Anterior cingulate cortex (tissue), 58 donors: ENCODE measurements at places on chromosomes 13 and 19.

- no peak for DNase-seq
Measured at GRCh38 chr13:59368693-59369092, 795.0 kb downstream of the DIAPH3 start.

DNA sequence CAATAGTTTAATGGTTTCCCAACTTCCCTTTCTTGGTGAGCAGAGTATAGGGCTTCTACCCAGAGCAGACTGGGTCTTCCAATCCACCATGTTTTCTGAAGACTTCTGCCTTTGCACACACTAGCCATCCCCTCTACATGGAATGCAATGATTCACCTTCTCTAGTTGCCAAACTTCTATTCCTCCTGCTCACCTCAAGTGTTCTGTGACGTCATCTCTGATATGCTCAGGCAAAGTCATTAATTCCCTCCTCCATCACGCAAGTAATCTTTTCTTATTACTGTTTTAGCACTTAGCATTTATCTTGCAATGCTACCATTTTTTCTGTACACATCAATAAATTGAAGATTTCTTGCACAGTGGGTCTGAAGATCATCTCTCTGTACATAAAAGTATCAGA is 174.2 kb downstream of the RBM26 start:
- no peak for DNase-seq

- no peak for DNase-seq
Measured at GRCh38 chr19:30567536-30568232, 195.5 kb downstream of the ZNF536 start.

DNA sequence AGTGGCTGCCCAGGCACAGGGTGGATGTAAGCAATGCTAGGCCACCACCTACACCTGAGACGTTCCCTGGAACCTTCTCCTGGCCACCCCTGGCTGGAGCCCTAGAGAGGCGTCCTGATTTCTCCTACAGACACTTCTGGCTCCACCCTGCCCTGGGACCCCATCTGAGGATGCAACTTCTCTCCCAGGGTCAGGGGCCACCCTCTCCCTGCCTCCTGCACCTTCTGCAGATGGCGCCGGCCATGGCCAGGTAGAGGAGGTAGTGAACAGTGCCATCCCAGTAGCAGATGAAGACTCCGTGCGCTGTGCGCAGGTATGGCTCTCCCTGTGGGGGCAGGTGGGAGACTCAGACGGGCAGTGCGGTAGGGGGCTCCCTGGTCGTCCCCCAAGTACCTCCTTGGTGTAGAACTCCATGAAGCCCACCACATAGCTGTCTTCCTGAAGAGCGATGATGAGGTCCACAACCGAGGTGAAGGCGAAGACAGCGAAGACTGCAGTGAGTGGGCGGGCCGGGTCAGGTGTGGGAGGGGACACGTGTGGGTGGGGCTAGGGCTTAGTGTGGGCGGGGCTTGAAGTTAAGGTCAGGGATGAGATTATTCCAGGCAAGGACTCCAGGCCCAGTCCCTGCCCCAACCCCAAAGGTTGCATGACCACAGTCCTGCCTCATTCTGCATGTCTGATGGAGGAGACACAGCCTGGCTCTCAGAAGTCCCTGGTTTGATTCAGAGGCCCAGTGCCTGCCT is 3.0 kb downstream of the TM6SF2 start:
- no peak for DNase-seq

GRCh38 chr13:26719356-26719945 is 41.1 kb downstream of the GPR12 start:
- no peak for DNase-seq

DNA sequence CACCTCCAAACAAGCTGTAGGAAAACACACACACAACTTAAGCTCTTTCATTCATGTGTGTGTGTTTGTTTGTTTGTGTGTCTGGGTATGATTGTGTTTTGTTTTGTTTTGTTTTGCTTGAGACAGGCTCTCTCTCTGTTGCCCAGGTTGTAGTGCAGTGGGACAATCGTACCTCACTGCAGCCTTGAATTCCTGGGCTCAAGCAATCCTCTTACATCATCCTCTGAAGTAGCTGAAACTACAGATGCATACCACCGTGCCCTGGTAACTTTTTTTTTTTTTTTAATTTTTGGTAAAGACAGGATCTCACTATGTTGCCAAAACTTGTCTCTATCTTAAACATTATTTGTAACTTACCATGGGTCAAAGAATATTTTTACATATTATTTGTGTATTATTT is 431.7 kb downstream of the SLITRK1 start:
- no peak for DNase-seq

DNA sequence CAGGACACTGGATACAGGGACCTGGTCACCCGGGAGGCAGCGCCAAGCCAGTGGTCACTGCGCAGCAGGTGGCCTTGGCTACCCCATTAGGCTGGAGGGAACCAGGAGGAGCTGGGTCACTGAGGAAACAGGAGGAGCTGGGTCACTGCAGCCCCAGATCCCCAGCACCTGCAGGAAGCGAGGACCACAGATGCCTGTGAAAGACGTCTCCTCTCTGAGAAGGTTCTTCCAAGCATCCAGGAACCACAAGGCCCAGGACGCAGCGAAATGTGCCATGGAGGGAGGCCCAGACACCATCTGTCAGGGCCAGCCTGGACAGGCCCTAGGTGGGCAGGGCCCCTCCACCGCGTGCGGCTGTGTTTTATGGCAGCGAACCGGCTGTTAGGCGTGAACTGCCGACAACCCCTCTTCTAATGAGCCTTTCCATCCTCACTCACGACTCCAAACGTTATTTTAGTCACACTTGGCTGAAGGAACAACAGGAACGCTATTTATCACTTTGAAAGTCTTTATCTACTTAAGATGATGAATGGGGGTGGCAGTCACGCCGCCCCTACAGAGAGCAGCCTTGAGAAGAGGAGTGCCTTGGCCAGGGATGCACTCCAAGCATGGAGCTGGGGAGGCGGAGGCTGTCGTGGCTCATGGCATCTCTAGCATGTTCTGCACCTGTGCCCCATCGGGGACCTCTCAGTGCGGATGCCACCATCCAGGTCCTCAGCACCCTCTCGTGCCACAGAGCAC is 53.3 kb downstream of the CEBPG start:
- DNase-seq: no peak

GRCh38 chr13:112967686-112968379 is 1.2 kb upstream of the MCF2L start:
- no peak for DNase-seq

DNA sequence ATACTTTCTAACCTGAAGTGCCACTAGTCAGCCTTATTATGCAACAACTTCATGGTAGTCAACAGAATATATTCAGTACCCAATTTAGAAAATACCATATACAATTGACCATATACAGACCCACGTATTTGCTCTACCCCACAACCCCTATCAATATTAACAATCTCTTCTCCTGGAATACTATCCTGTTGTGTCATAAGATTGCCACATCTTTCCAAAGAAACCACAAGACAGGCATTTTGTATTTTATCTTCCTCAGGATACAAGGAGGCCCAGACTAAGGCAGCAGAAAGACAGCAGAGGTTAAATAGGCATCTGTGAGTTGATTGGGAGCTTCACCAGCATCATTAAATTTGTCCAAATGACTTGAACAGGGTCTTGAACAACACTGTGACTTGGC is 4.5 kb downstream of the SPART start:
- no peak for DNase-seq

- DNase-seq: no peak
Measured at GRCh38 chr13:110092831-110093247, 214.1 kb downstream of the COL4A1 start.

DNA sequence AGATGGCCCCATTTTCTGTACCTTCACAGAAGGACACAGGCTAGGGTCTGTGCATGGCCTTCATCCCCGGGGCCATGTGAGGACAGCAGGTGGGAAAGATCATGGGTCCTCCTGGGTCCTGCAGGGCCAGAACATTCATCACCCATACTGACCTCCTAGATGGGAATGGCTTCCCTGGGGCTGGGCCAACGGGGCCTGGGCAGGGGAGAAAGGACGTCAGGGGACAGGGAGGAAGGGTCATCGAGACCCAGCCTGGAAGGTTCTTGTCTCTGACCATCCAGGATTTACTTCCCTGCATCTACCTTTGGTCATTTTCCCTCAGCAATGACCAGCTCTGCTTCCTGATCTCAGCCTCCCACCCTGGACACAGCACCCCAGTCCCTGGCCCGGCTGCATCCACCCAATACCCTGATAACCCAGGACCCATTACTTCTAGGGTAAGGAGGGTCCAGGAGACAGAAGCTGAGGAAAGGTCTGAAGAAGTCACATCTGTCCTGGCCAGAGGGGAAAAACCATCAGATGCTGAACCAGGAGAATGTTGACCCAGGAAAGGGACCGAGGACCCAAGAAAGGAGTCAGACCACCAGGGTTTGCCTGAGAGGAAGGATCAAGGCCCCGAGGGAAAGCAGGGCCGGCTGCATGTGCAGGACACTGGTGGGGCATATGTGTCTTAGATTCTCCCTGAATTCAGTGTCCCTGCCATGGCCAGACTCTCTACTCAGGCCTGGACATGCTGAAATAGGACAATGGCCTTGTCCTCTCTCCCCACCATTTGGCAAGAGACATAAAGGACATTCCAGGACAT is 7.0 kb upstream of the CEACAM7 start:
- no peak for DNase-seq

GRCh38 chr19:54521022-54521859 is 18.6 kb downstream of the LAIR2 start:
- DNase-seq: no peak
